ENCODE measurements at places on chromosomes 2 and 18. TPM values are rescaled to one million over a fixed set of nuclear protein-coding genes. Genes with fewer than 3 reads are reported as not detected.

- no peak for DNase-seq
Measured at GRCh38 chr2:103788951-103789350, 1027.1 kb downstream of the TMEM182 start.

DNA sequence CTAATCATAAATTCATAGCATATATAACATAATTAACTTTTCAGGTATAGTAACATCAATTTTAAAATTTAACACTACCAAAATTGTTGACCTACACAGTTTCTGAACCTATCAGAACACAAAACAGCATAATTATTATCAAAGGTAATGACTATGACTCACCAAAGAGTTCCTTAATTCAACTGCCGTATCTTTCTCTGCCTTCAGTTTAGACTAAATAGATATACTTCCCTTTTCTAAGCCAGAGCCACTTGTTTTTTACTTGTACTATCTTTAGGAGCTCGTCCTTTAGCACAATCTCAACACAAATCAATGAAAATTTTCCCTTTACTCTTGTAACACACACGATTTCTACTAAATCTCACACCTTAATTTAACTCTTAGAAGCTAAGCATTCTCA, 54.4 kb downstream of the CCDC88A start:
- DNase-seq: no peak

GRCh38 chr2:179130560-179130959, 80.6 kb upstream of the CCDC141 start:
- no peak for DNase-seq

- DNase-seq: no peak
Measured at GRCh38 chr2:3104261-3104660, 273.4 kb downstream of the EIPR1 start.

DNA sequence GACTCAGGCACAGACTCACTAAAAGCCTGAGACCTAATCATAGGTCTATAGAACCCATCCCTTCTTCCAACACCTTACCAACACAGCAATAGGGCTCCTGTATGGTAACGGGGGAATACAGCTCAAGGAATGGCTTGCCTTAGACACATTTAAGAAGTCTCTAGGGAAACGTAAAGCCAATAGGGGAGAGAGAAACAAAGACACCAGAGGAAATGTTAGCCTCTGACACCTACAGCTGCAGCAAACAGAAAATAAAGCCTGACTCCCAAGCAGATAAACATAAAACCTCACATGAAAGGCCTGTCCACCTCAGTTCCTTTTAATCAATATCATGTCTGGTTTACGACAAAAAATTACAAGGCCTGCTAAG, 51.1 kb upstream of the NCOA1 start:
- DNase-seq: no peak

DNA sequence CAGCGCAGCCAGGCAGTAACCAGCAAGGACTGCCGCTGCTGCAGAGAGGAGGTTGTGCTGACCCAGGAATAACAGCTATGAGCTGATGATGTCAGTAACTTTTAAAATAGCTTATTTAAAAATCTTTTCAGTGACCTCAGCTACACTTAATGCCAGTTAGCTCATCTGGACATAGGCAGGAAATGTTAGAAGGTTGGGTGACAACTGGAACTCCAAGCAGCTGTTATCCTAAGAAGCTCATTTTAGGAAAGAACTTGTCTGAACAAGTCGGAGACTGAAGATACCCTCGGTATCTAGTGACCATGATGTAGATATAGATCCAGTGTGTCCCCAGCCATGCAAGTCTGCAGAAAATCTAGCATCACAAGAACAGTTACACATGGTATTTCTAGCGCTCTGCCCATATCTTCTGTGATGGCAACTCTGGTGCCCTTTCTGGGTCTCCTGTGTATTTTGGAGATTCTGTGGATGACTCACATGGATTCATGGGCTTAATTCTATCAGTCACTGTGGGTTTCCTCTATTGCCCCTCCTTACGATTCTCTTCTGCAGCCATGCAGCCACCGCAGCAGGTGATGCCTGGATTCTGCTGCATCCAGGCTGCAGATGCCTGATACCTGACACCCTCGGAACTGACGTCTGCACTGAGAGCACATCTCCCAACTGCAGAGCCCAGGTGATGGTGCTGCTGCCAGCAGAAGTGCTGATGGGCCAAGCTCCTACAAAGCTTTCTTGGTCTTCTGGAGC, 19.8 kb upstream of the PLEK start:
- DNase-seq: no peak

- DNase-seq: no peak
Measured at GRCh38 chr2:188527581-188527993, 235.9 kb downstream of the GULP1 start.

GRCh38 chr18:9437672-9438071, 37.6 kb upstream of the RALBP1 start:
- DNase-seq: no peak

Gene PCARE
- total RNA-seq: not detected

Gene CAMKMT
- total RNA-seq: 17.9 TPM

Gene NOL4
- total RNA-seq: not detected

Gene CRACDL
- 29.6 TPM for total RNA-seq

Gene ARMC9
- total RNA-seq: 23.4 TPM

Gene C2orf66
- not detected for total RNA-seq
